Activated CD8-positive, alpha-beta memory T cell treated with anti-CD3 and anti-CD28 coated beads for 1 hour (primary cell): ENCODE measurements at places on chromosomes 7 and 10.

DNA sequence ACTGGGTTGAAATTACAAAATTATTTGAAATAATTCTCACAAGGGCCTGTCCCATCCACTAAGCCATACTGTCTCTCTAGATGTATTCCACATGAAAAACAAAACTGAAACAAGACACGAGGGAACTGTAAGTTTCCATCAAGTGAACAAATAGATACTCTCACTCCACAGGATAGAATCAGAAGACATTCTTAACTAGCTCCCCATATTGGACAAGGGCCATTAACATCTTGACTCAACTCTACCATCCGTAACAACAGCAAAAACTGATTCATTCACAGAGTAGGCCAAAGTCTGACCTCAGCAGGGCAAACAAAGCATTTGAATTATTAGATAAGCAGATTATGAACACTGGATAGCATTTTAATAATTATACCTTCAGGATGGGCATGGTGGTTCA is 29.1 kb downstream of the UBE2H start:
- no peak for DNase-seq

- no peak for DNase-seq
Observed at GRCh38 chr10:84908491-84908890, 580.1 kb downstream of the CCSER2 start.

GRCh38 chr10:44457259-44457658 is 72.4 kb upstream of the CXCL12 start:
- no peak for DNase-seq

- no peak for DNase-seq
Observed at GRCh38 chr10:34698248-34698831, 116.8 kb downstream of the PARD3 start.

DNA sequence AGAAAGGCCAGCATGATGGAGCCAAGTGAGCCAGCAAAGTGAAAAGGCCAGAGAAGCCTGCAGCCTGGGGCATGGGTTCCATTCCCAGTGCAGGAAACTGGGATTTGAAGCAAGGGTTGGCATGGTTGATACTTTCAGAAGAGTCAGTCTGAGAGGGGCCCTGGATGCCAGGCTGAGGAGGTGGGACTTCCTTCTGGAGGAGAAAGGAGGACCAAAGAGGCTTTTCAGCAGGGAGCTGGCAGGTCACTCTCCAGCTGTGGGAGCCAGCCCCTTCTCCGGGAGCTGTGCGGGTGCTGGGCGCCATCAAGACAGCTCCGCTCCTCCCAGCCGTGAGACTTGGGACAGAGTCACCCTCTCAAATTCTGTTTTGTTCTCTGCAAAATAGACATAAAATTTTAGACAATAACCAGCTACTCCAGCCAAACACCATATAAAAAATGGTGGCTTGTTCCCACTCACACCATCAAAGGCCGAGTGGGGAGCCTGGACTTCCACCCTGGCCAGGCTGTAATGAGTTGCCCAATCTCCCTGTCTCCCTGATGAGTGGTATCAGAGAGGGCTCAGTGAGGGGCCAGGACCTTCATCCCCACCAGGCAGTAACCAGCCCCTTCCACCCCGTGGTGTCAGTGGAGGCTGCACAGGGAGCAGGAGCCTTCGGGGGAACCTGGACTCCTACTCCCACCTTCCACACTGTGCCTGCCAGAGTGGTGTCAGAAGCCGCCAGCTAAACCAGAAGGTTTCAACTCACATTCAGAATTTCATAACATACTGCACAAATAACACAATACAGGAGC is 133.6 kb upstream of the RET start:
- no peak for DNase-seq

DNA sequence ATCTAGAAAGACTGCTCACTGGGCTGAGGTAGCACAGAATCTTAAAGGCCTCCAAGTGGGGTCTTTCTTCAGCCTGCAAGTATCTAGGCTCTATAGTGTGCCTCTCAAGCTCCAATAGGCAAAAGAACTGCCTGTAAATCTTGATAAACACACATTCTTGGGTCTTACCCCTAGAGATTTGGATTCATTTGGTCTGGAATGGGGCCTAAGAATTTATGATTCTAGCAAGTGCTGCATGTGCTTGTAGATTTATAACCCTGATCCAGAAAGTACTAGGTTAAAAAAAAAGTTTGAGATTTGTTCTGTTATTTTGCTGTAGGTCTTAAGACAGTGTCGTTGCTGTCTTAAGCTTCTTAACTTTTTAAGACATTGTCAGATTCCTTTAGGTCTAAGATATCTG is 74.1 kb downstream of the RALA start:
- DNase-seq = no peak

DNA sequence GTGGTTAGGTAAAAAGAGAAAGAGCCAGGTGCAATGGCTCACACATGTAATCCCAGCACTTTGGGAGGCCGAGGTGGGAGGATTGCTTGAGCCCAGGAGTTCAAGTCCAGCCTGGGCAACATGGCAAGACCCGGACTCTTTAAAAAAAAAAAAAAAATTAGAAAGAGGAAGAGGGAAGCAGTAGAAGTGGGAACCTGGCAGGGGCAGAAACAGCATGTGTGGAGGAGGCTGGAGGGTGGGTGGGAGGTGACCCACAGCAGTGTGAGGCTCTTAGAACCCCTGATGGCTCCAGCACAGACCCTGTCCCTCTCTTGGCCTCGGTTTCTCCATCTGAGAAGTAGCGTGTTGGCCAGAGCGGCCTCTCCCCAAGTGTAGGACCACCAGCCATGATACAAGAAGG is 4.9 kb upstream of the CCL24 start:
- no peak for DNase-seq

- no peak for DNase-seq
Observed at GRCh38 chr10:69088801-69089501, 1.0 kb downstream of the SRGN start.
